Upper lobe of right lung (tissue), 1 donor: ENCODE measurements at places on chromosomes 1 and 21. TPM values are rescaled to one million over a fixed set of nuclear protein-coding genes. Genes with fewer than 3 reads are reported as not detected.
A peak's percentile ranks its signal among the peaks of the same experiment; 100 is the strongest.

The TAS1R1 gene
- not detected for total RNA-seq

The FRRS1 gene
- total RNA-seq = 6.8 TPM

The MYOG gene
- not detected for total RNA-seq

- no peak for DNase-seq
Observed at GRCh38 chr1:163935738-163936374, 614.1 kb downstream of the NUF2 start.

DNA sequence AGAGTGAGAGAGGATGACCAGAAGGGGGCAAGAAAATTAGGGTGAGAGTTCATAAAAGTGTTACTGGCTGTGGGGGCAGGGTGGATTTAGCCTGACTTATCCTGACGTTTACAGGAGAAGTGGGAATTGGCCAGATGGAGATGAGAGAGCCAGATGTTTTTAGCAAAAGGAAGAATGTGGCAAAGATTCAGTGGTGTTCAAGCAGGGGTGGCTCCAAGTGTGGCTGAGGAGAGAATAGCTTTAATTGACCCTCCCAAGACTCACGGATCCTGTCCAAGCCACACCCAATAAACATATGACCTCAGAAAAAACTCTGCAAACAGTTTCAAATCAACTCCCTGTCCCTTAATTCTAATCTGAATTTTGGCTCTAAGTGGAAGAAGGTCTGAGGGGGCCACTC lies 35.2 kb upstream of the EDEM3 start:
- DNase-seq = no peak

- DNase-seq = no peak
Observed at GRCh38 chr1:171061425-171062143, 29.1 kb upstream of the FMO3 start.

DNA sequence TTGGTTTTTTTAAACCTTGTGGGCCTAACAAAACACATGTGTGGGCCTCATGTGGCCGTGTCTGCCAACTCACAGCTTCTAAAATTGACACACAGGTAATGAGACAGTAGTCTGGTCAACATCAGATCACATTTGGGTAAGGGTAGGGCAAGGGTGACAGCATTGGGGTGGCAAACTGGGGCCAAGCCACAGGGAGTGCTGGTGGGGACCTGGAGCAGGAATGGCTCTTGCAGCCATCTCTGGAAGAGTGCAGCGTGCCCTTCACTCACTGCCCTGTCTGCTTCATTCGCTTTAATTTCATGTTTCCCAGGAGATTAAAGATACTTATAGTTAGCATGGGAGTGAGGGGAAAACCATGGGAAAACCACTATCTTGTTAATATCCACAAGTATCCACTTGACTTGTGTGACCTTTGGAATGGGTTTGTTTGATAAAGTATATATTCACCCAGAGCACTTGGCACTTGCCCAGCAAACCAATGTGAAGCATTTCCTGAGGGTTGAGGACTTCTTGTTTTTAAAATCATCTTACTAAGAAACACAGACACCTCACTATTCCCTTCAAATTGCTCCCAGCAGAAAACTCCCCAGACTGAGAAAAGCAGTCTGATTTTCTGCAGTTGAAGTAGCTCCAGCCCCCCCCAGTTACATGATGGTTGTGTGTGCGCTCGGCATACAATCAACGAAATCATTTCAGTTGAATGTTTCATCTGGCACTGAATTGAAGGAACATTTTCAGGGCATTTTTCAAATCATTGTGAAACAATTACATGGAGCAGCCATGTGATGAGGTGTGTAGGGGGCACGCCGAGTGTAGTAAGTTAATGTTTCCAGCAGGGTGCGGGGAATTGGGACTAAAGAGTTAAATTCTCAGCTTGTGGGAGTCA lies 175.7 kb downstream of the VPS13D start:
- DNase-seq = no peak

GRCh38 chr1:204191456-204191855 lies 4.8 kb downstream of the KISS1 start:
- no peak for DNase-seq

DNA sequence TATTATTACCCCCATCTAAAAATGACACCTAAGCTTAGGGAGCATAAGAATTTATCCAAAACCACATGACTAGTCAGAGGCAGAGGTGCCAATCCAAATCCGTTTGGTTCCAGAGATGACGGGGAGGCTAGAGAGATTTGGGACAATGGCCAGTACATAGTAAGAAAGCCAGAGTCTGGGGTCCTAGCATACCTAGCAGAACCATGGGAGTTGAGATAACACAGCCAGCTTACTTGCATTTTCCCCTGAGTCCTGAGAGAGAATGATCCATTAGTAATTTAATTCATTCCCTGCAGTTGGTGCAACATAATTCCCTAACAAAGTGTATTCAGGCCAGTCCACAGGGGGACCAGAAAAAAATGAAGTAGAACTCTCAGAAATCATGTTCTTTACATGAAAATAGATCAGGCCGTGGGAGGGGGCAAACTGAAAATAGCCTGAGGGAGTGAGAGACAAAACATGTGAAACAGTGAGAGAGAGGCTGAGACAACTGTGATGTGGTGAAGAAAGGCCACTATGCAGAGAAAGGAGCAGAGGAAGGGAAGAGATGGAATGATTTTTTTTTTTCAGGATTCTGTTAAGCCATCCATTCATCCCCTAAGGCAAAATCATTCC lies 243.3 kb downstream of the BRINP2 start:
- no peak for DNase-seq

GRCh38 chr1:211331011-211331709 lies 4.5 kb downstream of the TRAF5 start:
- no peak for DNase-seq

- no peak for DNase-seq
Observed at GRCh38 chr1:165257969-165258459, 98.5 kb downstream of the LMX1A start.

- DNase-seq = no peak
Observed at GRCh38 chr1:16913181-16913832, 8.4 kb upstream of the CROCC start.

DNA sequence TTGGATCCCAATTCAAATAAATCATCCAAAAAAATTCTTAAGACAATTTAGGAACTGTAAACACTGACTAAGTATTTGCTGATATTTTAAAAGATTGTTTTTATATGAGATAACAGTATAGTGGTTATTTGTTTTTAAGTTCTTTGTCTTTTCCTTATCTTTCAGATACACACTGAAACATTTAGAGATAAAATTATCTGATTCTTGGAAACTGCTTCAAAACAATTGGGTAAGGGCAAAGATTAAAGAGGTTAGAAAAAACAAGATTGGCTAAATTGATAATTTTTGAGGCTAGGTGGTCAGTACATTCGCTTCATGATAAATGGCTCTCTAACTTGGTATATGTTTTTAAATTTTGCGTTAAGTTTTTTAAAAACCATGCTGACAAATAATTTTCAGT lies 117.3 kb downstream of the PSMG1 start:
- no peak for DNase-seq

DNA sequence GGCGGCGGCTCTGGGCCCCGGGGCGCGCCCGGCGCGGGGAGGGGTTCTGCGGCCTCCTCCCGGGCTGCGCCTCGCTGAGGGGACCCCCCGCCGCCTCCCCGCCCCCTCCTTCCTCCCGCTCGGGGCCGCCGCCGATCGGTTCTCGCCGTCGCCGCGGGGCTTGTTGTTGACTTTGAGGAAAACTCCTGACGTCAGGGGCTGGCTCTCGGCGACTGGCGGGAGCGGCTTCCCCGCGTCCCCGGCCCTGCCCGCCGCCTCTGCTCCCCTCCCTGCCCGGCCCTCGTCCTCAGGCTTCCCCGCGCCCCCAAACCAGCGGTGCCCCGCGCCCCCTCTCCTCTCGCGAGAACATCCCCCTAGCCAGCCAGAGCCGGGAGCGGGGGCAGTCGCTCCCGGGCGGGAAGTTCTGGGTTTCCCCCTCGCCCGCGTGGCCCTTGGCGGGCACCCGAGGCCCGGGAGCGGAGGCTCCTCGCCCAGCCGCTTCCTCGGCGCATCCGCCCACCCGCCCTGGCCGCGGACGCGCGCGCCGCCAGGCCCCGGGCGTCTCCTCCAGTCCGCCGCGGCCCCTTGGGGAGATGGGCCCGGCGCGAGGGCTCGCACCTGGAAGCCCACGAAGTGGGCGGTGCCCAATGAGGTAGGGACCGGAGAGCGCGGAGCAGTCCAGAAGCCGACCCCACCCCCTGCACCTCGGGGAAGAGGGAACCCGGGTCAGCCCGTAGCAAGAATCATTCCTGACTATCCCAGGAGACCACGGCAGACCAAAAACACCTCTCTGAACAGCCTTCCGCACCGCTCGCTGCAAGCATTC lies 611 bp upstream of the AKT3 start:
- peak; percentile 86 for DNase-seq

- DNase-seq = no peak
Observed at GRCh38 chr1:10057343-10057742, 24.6 kb downstream of the UBE4B start.

DNA sequence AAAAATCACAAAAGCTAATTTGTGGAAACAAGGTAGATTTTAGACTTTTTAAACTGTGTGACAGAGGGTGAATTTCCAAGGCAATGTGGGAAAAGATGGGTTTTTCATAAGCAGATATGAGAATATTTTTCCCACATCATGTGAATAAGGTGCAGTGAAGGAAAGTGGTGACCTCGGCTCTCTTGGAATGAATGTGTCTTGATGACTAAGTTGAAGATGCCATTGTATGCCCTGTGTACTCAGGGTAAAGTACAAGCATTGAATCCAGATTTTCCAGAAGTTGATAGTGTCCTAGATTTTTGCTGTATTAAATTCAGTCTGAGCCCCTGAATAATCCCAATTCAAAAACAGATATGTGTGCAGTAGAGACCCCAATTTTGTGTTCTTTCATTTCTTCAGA lies 442.6 kb upstream of the ADGRL2 start:
- DNase-seq = no peak

- peak; percentile 46 for DNase-seq
Observed at GRCh38 chr1:228035844-228036243, 29.0 kb downstream of the WNT3A start.

DNA sequence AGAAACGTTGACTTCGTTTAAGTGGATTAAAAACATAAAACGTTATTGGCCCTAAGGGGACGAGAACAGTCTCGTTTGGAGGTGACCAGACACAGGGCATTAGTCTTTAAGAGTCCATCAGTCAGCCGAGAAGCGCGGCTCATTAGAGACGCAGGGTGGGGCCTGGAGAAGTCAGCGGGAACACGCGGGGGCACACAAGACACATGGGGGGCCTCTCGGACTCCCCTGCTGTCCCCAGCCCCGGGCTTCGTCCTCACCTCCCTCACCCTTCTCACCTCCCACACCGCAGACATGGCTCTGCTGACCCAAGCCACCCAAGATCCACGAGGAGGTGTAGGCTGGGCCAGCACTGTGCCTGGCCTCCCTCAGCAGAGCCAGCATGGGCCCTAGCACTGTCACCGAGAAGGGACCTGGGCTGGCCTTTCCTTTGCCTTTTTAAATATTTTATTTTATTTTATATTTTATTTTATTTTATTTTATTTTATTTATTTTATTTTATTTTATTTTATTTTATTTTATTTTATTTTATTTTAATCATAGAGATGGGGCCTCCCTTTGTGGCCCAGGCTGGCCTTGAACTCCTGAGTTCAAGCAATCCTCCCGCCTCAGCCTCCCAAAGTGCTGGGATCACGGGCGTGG lies 48.9 kb downstream of the MORN1 start:
- no peak for DNase-seq

GRCh38 chr1:200365897-200366426 lies 43.9 kb downstream of the ZNF281 start:
- no peak for DNase-seq

DNA sequence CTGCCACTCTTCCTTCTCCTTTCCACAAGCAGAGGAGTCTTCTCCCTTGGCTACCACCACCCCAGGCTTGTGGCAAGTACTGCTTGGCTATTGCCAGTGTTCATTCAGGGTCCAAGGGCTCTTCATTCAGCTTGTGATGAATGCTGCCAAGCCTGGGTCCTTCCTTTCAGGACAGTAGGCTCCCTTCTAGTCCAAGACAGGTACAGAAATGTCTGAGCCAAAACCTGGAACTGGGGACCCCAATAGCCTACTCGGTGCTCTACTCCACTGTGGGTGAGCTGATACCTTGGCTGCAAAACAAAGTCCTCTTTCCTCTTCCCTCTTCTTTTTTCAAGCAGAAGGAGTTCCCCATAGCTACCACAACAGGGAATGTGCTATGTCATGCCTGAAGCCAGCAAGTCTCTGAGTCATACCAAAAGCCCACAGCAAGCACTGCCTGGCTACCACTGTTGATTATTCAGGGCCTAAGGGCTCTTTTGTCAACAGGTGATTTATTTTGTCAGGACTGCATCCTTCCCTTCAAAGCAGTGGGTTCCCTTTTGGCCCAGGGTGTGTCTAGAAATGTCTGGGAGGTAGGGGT lies 268.9 kb downstream of the HHAT start:
- no peak for DNase-seq

DNA sequence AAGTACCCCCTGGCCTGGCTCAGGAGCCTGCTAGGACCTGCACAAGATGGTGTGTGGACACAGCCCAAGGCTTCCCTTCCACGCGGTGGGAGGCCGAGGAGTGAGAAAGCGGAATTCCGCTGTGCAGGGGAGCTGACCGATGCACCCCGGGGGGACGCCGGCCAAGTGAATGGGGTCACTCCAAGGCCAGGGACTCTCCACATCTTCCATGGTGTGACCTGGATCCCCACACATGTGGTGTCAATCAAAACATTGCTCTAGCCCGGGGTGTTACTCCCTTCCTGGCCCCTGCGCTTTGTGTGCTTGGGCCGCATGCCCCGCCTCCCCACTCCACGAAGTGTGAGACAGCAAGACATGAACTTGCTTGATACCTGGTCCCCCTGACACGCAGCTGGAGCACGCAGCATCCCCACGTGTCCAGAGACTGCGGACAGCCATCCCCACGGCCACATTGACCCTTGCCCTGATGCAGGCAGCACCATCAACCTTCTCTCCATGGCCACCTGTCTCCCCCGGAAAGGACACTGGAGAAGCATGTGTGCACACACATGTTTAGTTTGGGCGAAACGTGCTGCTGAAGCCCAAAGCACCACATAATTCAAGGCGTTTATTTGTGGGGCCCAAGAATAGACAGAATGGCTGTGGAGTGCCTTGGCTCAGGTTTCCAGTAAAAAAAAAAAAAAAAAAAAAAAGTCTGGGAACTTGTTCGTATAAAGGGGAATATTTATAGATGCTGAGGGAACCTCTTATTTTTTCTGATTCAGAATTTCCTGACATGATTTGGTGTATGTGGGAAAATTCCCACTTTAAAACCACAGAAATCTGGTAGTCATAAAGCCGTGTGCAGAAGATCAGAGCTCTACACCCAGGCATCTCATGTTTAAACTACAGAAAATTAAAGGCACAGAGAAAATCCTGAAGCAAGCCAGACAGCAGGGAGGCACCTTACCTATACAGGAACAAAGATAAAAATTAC lies 171.7 kb downstream of the HUNK start:
- DNase-seq = no peak
